ENCODE measurements at places on chromosomes 2 and 18. TPM values are rescaled to one million over a fixed set of nuclear protein-coding genes. Genes with fewer than 3 reads are reported as not detected.

- DNase-seq: no peak
Measured at GRCh38 chr18:72539901-72540300, 4.2 kb downstream of the CBLN2 start.

Gene LOXHD1
- not detected for polyA plus RNA-seq

DNA sequence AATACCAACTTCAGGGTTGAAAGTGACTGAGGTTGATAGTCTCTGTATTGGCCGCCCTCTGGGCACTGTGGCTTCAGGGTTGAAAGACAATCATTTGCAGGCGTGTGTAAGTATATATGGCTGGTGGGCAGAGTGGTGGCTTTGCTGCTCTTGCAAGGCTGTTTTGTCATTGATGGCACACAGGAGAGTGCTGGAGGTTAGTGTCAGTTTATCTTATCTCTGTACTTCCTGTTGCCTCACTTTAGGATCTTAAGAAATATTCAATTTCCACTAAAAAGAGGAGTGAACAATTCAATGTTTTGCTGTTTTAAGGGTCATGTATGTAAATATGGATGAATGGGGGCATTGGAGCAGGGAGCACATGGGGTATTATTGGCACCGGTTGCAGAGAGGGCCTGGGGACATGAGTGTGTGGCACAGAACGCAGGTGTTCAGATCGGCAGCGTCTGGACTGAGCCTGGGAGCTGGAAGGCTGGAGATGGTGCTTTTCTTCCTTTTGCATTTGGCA lies 51.5 kb downstream of the NCK2 start:
- DNase-seq: no peak

- no peak for DNase-seq
Measured at GRCh38 chr2:47833516-47833968, 50.6 kb downstream of the MSH6 start.

Gene CD302
- polyA plus RNA-seq: 10.4 TPM

Gene SCN7A
- polyA plus RNA-seq: not detected
